A549 treated with dexamethasone at 1 μM for 4 hours (cell line): ENCODE measurements at places on chromosomes 1 and 21. TPM values are rescaled to one million over a fixed set of nuclear protein-coding genes. Genes with fewer than 3 reads are reported as not detected.

Gene ZNF697
- 1.4 to 2.0 TPM (median 1.8 TPM) in 5 replicates for total RNA-seq

Gene PNRC2
- total RNA-seq, result 29.7 to 39.8 TPM (median 36.7 TPM) in 5 replicates

Gene GNG4
- total RNA-seq, result 12.5 to 15.5 TPM (median 13.0 TPM) in 5 replicates

Gene SPRR2G
- total RNA-seq, result not detected in 5 replicates

Gene NTNG1
- total RNA-seq, result not detected in 5 replicates

Gene GRIK1
- not detected in 5 replicates for total RNA-seq

Gene COL9A2
- total RNA-seq, result 0.17 to 0.25 TPM (median 0.19 TPM) in 5 replicates

Gene DDR2
- 0.32 to 0.80 TPM (median 0.51 TPM) in 5 replicates for total RNA-seq

Gene METTL25B
- 20.9 to 24.1 TPM (median 23.2 TPM) in 5 replicates for total RNA-seq

Gene CCDC185
- 0.05 to 0.09 TPM (median 0.06 TPM) in 3 of 5 replicates, not detected in the others for total RNA-seq

Gene DARS2
- 40.9 to 48.4 TPM (median 44.1 TPM) in 5 replicates for total RNA-seq

Gene BRINP3
- total RNA-seq, result not detected in 5 replicates

Gene TIE1
- total RNA-seq, result 0.02 to 0.25 TPM (median 0.13 TPM) in 4 of 5 replicates, not detected in the other

Gene FCRL5
- total RNA-seq, result not detected in 5 replicates

Gene CAPN9
- total RNA-seq, result not detected in 5 replicates

Gene AMY1A
- total RNA-seq, result not detected in 5 replicates

Gene RUNX3
- total RNA-seq, result 3.9 to 9.0 TPM (median 6.8 TPM) in 5 replicates

Gene RCSD1
- total RNA-seq, result 0.02 to 0.09 TPM (median 0.02 TPM) in 5 replicates

Gene KCNN3
- total RNA-seq, result 0.02 to 0.11 TPM (median 0.05 TPM) in 5 replicates

Gene RAB3B
- total RNA-seq, result 5.4 to 8.9 TPM (median 7.4 TPM) in 5 replicates

Gene VASH2
- 1.8 to 3.3 TPM (median 2.7 TPM) in 5 replicates for total RNA-seq

Gene HRNR
- total RNA-seq, result not detected in 5 replicates

Gene BMP8B
- total RNA-seq, result 4.2 to 5.9 TPM (median 5.2 TPM) in 5 replicates

Gene NR1I3
- total RNA-seq, result not detected in 5 replicates

Gene INAVA
- total RNA-seq, result 37.8 to 52.6 TPM (median 46.6 TPM) in 5 replicates
